ENCODE measurements at places on chromosomes 16 and 17.

DNA sequence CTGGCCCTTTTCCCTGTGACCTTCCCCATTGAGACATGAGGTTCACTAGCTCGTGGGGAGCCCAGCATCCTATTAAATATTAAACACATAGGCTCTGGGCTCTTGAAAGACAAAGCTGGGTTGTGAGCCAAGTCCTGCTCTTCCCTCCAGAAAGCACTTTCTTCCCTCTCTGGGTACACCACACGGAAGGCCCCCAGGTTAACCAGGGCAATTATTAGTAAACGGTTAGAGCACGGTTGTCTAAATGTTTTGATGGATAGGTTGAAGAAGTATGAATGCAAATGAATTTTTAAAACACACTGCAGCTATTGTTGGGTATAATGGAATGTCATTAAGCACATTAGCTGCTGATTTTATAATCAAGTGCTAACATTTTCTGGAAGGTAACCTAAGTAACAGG is 32.7 kb upstream of the CDH13 start:
- DNase-seq, result no peak

DNA sequence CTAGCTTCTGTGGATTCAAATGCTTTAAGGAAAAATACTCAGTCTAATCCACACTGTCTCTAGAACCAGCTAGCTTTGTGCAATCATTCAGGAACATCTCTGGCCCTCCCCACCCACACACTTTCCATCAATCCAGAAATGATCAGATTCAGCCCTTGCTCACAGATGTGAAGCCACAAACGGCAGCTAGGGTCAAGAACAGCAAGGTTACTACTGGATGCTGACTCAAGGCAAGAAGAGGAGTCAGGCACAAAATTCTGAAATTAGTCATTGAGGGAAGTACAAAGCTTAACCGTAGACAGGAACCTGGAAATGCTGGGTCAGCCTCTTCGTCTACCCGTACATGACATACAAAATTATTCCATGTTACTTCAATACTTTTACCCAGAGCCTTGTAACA is 174.6 kb downstream of the CDH13 start:
- DNase-seq, result no peak

DNA sequence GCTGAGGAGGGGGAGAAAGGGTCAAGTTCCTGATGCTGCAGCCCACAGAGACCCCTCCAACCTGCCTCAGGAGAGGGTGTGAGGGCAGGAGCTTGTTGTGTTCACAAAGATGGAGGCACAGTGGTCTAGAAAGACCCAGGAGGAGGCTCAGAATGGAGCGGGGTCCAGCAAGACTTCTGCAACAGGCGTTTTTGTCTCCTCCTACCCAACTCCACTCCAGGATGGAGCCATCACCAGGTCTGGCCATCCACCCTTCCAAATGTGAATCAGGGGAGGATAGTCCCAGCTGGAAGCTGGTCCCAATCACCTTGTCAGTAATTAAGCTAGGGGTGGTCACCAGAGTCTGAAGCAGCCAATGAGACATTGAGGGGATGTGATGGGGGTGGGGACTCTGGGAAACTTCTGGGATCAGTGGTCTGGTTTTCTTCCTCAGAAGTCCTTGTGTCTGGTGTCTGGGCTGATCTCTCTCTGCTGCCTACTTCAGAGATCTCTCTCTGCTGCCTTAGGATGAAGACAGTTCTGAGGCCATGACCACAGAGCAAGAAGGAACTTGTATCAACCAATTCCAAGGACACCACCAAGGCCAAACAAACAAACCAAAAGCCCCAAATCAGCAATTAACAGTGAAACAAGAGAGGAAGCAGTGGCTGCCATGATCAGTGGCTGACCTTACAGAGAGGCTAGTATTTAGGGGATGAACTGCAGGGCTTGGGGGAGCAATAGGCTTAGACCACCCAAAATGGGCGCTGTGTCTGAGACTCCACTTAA is 14.5 kb downstream of the CD300LB start:
- no peak for DNase-seq

- DNase-seq, result peak; percentile 30
Measured at GRCh38 chr16:89216315-89217137, 977 bp upstream of the ZNF778 start.

GRCh38 chr17:76519048-76519966 is 18.1 kb upstream of the RHBDF2 start:
- DNase-seq, result no peak

DNA sequence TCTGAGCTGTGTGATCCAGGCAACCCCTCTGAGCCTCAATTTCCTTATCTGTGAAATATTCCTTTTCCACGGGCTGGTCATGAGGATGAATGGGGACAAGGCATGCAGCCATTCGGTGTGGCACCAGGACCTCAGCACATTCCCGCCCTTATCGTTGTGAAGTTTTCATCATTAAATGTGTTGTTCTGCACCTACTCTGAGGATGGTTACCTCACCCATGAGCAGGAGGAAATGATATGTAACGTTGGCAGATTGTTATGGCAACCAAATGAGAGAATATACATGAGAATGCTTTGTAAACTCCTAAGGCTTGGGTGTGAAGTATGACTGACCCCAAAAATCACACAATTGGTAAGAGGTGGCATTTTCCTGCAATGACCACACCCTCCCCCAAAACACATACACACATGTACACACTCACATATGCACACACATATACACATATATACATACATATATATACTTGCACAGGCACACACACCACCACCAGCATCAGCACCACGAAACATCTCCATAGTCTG is 39.5 kb downstream of the SMARCE1 start:
- DNase-seq, result no peak

DNA sequence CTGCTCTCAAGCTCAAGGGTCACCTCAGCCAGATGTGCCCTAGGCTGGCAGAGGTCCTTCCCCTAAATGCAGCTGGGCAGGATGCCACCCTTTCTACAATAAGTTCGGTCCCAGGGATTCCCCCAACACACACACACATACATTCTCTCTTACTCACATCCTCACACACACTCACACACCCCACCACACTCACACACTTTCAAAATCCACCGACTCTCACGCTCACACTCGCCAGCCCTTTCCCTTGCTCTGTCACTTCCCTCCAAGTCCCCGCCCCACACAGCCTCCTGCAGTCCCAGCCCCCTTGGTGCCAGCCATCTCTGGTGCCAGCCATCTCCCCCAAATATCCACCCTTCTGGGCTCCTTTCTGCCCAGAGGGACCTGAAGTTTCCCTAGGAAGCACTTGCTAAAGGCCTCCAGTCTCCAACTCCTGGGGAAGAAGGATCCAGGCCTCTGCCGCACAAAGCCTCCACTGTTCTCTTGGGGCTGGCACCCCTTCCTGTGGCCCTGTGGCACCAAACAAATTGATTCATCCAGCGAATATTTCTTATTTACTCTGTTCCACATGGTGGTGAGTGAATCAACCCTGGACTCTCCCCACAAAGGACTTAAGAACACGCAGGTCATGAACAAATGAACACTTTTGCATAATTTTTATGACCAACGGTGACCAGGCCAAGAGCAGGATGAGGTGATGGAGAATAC is 3.8 kb upstream of the USP36 start:
- no peak for DNase-seq

- no peak for DNase-seq
Measured at GRCh38 chr16:5166486-5166885, 68.9 kb upstream of the EEF2KMT start.

- DNase-seq, result no peak
Measured at GRCh38 chr17:12098568-12098967, 77.9 kb downstream of the MAP2K4 start.

GRCh38 chr16:57667526-57668262 is 412 bp upstream of the ADGRG3 start:
- DNase-seq, result no peak

DNA sequence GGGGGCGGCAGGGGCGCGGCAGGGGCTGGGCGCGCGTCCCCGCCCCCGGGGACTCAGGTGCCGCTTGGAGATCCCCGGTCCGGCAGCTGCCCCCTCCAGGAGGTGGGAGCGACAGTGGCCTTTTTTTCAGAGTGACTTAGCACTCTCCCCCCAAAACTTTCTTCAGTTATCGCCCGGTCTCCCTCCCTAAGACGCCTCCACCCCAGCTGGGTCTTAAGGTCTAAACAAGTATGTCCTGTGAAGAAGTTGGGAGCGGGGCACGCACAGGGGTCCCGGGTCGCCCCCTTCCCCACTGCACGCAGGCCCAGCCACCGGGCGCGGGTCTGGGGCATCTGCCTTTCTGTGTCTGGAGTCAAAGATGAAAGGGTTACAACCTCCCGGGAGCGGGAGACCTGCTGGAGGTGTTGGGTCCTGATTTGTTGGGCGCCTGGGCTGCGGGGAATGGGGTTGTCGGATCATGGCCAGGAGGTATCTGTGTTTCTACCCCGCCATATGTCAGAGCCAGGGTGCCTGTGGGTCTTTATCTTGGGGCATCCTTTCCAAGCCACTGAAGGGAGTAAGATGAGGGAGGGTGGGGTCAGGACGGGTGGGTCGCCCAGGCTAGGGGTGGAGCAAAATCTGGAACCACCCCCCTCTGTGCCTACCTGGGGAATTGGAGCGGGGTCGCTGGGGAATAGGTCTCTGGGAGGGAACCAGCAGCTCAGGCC is 757 bp downstream of the FMNL1 start:
- no peak for DNase-seq

DNA sequence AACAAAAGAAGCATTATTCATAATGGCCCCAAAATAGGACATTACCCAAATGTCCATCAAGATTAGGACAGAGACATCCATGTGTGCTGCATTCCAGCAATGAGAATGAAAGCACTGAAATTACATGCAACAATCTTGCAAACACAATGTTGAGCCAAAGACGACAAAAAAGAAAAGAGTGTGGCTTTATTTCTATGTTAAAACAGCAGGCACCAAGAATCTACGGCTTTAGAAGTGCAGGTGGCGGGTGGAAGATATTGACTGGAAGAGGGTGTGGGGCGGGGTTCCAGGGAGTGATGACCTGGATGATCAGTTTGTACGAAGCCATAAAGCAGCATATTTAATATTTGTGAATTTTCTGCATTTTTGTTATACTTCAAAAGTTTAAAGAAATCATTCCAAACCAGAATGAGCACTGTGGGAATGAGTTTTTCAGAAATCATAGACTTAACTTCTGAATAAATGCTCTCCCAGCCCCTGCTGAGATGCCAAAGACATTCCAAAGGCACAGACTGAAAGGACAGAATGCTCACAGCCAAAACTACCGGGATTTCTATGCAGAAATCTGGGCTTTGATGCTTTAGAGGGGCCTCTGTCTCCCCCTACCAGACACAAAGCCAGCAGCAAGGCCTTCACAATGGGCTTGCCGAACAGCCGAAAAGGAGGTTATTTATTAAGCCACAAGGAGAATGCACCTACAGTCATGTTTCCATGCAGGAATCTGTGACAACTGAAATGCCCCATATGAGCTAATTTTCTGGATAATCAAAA is 361.6 kb downstream of the GRIN2A start:
- no peak for DNase-seq

DNA sequence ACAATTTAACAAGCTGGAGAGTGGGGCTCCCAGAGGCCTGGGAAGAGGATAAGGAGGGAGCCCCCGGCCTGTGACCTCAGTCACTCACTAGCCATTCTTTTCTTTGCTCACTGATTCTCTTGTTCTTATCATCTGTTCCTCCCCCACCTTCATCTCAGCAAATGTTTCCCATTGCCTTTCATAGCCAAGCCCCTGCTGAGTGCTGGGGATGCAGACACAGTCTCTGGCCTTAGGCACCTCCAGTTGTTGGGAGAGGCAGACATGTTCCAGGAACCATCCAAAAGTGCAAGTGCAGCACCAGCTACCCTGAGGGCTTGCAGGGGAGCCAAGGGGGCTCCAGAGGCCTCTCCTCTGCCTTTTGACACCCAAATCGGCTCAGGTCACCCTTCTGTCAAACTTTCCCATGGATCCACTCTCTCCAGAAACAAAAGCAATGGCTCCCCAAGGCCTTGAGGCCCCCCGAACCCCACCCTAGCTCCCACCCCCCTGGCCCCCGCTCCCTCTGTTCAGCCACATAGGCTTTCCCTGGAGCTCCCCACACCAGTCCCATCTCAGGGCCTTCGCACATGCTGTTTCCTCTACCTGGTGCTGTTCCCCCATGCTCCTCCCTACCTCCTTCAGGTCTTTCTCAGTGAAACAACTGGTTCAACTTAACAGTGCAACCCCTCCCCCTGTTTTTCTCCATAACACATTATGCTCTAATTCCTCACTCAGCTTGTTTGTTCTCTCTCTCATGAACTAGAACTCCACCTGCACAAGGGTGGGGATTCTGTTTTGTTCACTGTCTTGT is 14.9 kb upstream of the KCNJ12 start:
- no peak for DNase-seq

GRCh38 chr17:15944759-15945526 is at the start of gene ADORA2B:
Gene ADORA2B (plus strand): TSS chr17:15945130. CDS start chr17:15945249, 119 bp downstream.
- no peak for DNase-seq

DNA sequence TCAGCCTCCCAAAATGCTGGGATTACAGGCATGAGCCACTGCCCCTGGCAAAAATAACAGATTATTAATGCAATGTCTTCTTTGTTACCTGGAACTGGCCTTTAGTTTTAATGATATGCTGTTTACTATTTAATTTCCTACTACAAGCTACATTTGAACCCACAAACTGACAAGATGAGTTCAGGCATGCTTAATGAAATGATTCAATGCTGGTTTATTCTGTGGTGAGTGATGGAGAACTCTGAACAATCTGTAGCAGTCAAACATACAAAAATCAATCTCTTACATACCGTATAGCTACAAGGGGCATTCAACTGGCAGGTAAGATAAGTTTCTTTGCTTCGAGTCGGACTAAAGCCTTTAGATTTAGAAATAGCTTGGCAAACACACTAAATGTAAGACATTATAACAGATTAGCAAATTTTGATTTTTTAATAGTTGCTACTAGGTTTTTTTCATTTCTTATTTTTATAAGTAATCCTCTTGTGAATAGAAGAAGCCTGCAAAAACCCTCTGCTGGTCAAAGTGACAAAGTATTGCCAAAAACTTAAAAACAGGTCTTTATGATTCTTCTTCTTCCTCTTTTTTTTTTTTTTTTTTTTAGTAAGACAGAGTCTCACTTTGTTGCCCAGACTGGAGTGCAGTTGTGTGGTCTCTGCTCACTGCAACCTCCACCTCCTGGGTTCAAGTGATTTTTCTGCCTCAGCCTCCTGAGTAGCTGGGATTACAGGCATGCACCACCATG is 138.5 kb downstream of the SSH2 start:
- DNase-seq, result no peak

- no peak for DNase-seq
Measured at GRCh38 chr17:71320009-71320796, 800.6 kb upstream of the SOX9 start.

DNA sequence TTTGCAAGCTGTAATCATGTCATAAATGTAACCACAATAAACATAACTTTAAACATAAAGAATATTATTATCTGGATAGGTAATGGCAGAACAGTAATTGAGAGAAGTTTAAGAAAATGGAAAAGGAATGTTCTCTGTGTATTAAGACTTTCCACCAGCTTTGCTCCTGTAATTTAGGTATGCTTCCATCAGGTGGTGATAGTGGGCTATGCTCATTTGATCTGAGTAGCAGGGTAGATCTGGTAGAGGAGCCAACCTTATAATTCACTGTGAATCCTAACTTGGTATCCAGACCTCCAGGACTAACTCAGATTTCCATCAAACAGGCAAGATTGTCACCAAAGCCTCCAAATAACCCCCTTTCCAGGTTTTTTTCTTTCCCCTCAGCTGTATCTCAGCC is 137.9 kb upstream of the ZKSCAN2 start:
- DNase-seq, result no peak
